Stimulated activated CD4-positive, alpha-beta T cell treated with anti-CD3 and anti-CD28 coated beads, Interleukin-2, amount 100 ng/mL, for 24 hours (primary cell): ENCODE measurements at places on chromosomes 12 and 14.

GRCh38 chr14:99896361-99896760, 103.1 kb downstream of the EML1 start:
- DNase-seq = no peak

DNA sequence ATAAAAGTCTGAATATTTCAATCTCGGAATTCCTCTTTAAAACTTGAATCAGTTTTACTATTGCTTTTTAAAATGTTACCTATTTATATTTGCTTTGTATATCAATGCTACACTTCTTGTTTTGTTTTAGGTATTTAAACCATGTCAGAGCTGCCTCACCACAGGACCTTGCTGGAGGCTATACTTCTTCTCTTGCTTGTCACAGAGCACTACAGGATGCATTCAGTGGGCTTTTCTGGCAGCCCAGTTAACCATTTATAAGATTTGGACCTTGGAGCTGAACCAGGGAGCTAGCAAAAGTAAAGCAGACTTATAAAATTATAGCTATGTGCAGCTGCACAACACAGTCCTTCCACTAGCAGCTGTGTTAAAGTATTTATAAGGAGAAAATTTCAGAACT, 12.8 kb downstream of the TRMT5 start:
- DNase-seq = no peak

- no peak for DNase-seq
These were observed 90.7 kb downstream of the SINHCAF start for GRCh38 chr12:31234955-31235867.

DNA sequence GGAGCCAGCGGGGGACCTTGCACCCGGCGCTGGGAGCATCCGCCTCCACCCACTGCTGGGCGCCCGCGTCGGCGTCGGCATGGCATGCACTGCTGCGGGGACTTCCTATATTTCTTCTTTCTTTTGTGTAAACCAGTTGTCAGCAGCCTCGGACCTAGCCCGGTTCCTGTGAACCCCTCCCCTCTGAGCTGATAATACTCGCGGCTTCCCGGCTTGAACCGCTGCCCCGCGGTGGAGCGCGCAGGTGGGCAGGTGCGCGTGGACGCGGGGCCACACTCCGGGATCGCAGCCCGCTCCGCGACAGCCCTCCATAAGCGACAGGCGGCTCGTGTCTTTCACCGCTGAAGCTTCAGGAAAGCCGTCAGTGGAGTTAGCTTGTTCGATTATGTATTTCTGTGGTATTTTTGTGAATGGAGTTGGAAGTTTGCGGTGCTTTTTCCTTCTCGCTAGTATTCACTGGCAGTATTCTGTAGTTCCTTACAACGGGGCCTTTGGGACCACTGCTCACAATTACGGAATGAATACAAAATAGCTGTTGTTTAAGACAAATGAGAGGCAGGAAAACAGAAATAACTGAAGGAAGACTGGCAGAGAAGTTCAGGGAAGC, 870 bp downstream of the BMAL2 start:
- DNase-seq = peak; percentile 61

- DNase-seq = no peak
These were observed 17.9 kb upstream of the TCL1B start for GRCh38 chr14:95668235-95668772.

- no peak for DNase-seq
These were observed 59.4 kb upstream of the TUNAR start for GRCh38 chr14:95817271-95817670.

- no peak for DNase-seq
These were observed 17.1 kb downstream of the SLC24A4 start for GRCh38 chr14:92340071-92340470.

DNA sequence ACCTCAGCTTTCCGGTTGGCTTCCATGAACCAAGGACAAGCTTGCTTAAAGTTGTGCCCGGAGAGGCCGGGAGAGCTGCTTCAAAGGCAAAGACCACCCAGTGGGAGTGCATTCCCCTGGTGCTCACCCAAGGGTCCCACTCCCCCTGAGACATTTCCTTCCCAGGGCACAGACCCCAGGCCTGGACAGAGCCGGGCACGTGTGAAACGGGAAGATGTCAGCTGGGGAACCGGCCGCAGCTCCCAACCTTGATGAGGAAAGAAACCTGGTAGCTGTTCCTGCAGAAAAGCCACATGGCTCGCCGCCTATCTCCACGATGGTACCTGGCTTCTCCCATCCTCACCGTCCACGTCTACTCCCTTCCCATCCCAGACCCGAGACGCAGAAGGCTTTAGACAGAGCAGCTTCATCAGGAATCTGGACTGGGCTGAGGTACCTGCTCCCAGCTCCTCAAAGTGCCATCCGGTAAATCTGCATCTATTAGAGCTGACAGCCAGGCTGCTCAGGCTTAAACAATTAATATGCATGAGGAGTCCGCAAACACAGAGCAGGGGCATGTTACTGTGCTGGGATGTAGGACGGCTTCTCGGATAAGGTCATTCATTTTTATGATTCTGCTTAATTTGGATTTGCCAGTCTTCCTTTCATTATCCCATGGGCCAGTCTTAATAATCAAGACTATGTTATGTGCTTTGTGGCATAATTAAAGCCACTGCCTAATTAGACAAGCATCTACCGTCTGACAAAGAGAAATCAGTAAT, 53.1 kb downstream of the GALNT9 start:
- DNase-seq = no peak

- no peak for DNase-seq
These were observed 206.9 kb upstream of the SLC38A2 start for GRCh38 chr12:46579474-46579873.

DNA sequence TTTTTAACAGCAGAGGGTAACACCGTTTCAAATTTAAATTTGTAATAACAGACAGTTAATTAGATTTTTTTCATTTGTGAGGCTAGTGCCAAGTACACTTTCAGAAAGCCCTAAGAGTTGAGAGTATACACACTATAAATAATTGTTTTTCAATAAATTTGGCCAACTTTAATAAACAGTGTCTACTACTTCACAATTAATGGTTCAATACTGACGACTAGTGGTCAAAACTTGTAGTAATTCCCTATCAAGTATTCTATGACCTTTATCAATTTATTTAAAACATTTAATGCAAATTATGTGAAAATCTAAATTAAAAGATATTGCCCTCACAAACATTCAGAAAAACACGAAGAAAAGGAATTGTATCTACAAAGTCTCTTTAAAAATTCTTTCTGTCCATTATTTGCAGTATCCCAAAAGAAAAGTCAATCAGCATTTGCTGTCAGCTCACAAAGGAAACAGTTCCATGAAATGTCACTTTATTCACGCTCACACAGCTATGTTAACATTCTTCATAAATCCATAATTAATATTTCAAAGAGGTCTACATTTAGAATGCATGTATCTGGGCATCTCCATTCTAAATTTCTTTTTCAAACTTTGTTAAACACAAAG, 91.2 kb downstream of the CEP128 start:
- no peak for DNase-seq

GRCh38 chr14:64724578-64724930, 20.3 kb downstream of the PLEKHG3 start:
- DNase-seq = no peak

GRCh38 chr12:123850246-123851134, 88.4 kb downstream of the DNAH10 start:
- no peak for DNase-seq

DNA sequence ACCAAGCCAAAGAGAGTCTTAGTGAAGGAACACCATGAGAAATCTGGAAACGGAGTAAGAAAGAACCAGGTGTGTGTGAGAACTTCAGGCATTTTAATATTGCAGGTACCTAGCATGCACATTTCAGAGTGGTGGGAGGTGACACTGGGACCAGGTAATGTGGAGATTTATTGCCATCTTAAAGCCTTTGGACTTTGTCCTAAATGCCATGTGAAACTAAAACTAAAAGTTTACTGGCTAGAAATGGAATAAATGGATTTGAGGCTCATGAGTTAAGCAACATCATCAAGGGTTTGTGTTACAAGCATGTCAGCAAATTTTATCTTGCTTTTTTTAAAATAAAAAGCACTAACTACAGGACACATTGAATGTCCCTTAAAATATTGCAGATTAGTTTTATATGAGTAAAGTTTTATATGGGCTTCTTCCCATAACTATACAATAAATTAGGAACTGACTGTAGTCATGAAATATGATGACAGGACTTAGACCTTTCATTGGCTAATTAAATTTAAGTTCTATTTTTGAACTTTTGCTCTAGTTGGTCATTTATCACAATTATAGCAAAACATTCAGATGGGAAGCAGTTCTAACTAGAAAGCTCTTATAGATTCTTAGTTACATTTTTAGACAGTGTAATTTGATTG, 721.1 kb upstream of the NOVA1 start:
- DNase-seq = no peak

DNA sequence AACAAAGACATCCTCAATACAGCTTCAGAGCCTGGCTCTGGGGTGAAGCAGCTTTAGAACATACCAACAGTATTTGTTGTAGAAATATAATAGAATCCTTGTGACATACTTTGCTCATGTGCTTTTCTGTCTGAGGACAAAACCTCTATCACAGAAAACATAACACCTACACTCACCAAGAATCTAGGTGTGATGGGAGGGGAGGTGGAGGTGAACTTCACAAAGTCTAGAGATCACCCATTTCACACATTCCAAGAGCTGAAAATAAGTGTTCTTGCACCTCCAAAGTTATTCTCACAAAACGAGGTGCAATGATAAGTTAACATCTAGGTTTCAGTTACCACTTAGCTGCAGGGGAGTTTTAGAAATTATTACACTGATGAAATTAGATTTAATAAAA, 32.7 kb upstream of the BTG1 start:
- DNase-seq = no peak

- DNase-seq = no peak
These were observed 36.6 kb downstream of the SERPINA3 start for GRCh38 chr14:94648801-94649200.

- DNase-seq = no peak
These were observed 88.1 kb upstream of the TMEM263 start for GRCh38 chr12:106867651-106868050.

- no peak for DNase-seq
These were observed 21.5 kb downstream of the JAG2 start for GRCh38 chr14:105146976-105147635.

DNA sequence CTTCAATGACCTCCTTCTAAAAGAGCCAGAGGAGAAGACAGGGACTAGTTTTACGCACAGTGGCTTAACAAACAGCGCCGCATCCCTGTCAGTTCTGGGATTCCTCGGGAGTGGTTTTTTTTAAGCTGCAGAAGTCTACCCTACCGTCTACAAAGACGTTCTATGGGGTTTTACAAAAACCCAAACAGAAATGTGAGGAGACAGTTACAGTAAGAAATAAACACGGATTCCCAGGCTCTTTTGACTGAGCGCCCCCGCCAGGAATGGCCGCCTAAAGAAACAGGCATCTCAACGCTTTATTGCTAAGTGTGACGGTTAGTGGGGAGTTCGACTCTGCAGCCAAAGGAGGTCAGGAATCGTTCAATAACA, 484 bp downstream of the ALKBH1 start:
- no peak for DNase-seq

- DNase-seq = no peak
These were observed 12.1 kb downstream of the BHLHE41 start for GRCh38 chr12:26112703-26113147.

DNA sequence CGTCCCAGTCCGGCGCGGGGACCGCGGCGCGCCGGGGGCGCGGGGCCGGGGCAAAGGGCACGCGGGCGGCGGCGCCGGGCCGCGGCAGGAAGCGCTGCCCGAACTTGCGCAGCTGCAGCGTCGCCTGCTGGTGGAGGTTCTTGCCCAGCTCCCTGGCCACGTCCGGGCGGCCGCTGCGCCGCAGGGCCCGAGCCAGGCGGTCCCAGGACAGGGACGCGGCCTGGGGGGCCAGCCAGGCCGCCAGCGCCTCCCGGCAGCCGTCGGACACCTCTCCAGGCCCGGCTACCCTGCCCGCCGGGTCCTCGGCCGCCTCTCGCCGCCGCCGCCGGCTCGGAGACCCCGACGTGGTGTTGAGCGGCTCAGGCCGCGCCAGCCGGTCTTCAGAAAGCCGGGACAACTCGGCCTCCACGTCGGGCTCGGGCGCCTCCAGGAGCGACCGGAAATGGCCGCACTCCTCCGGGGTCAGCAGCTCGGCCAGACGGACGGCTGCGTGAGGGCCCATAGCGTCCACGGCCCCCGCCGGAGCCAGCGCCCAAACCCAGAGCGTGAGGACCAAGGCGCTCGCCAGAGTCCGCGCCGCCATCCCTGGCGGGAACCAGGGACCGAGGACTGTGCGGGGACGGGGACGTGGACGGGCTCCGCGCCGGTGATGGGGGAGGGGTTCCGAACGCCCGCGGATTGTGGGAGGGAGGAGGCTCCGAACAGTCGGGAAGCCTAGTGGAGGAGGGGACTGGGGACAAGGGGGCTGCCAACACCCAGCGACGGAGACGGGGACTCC, 34.0 kb downstream of the FIGNL2 start:
- DNase-seq = peak; percentile 77

DNA sequence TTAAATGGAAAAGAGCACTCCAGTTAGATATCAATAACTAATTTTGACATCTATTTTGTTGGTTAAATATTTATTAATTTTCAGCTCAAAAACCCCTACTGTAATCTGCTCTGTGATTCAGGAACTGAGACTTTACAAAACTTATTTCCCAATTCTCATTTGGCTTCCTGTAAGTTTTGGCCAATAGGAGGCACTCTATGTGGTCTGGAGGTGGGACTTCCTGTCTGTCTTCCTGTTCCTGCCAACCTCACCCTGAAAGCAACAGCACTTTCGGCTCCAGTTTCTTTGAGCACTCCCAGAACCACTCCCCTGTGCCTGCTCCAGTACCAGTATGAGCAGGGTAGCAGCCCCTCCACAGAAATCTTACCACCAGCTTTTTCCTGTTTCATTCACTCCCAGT, 1027.0 kb downstream of the VRK1 start:
- DNase-seq = no peak

- no peak for DNase-seq
These were observed 24.2 kb downstream of the ISCA2 start for GRCh38 chr14:74517731-74518130.

DNA sequence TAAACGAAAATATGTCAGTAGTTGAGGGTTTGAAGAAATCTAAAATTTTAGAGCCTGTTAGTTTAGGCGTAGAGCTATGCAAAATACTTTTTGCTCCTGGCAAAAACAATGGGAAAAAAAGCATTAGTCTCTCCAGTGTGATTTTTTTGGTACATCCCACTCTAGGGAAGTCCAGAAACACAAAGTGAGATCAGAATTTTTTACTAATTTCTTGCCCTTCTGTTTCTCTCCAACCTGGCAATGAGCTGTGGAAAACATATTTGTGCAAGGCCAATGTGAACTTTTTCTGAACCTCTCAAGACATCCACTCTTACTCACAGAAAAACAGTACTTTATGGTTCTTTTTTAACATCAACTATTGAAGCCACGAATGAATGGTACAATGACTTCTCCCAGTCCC, 56.9 kb upstream of the DCN start:
- no peak for DNase-seq

DNA sequence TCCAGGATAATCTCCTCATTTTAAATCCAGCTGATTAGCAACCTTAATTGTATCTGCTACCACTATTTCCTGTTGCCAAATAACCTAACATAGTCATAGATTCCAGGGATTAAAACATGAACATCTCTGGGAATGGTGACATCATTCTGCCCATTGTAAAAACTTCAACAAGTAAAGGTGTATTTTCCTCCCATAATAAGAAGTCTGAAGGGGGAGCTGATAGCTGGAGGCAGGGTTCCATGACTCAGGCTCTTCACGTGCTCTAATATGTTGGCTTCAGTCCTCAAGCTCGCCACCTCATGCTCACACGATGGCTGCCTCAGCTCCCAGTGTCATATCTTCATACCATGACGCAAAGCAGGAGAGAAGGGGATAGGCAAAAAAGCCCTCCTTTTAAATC, 172.0 kb upstream of the VASH1 start:
- no peak for DNase-seq

- DNase-seq = no peak
These were observed 48.0 kb downstream of the SLC17A8 start for GRCh38 chr12:100404769-100405407.

GRCh38 chr12:4296751-4297150, 23.2 kb downstream of the CCND2 start:
- DNase-seq = no peak
